Aorta (tissue), 5 donors: ENCODE measurements at places on chromosomes 4 and X. TPM values are rescaled to one million over a fixed set of nuclear protein-coding genes. Genes with fewer than 3 reads are reported as not detected.

The TMEM271 gene
- polyA plus RNA-seq = not detected

The CT45A1 gene
- polyA plus RNA-seq = not detected

The CENPU gene
- polyA plus RNA-seq = 1.2 TPM

- peak; percentile 61 for DNase-seq
Observed at GRCh38 chrX:320126-320783, 1.7 kb upstream of the GTPBP6 start.

- DNase-seq = no peak
Observed at GRCh38 chr4:52628543-52628942, 30.6 kb downstream of the USP46 start.
